ENCODE measurements at places on chromosomes 12 and 14.

GRCh38 chr12:26630546-26631027, 202.4 kb downstream of the ITPR2 start:
- H3K27me3 ChIP-seq = no peaks in the 10 kb centered on the region
- H3K27ac ChIP-seq = no peak overlapping the region
- H3K4me1 ChIP-seq = no peaks in the 10 kb centered on the region
- H3K36me3 ChIP-seq = peaks cover 27% of the 10 kb centered on the region

DNA sequence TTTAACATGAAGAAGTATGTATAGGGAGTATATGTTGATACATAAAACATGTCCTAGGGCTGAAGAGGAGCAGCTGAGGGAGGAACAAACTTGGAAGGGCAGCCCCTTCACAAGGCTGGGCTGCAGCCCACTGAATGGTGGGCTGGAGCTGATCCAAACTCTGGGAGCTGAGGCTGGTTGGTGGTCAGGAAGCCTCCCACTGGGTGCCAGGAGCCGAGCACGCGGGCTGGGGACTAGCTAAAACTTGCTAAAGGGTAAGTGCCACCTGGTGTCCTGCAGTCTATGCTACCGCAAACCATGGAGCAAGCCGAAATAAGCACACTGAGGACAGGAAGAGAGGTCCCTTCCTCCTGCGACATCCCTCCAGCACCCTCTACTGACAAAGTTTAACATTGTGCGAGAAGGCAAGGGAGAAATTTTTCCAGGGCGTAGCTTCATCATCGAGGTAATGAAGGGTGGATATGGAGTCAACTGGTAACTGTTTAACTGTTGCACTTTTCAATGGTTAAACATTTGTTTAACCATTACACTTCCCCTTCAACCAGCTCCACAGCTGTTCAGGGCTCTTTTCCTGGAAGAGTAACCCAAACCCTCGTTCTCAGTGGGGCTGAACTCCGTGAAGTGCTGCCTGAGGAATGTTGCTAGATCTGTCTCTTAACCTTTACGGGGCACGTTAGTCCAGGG, 42.2 kb downstream of the EGLN3 start:
- H3K27me3 ChIP-seq = no peaks in the 10 kb centered on the region
- no peak overlapping the region for H3K4me3 ChIP-seq

- DNase-seq = no peak
- H3K27ac ChIP-seq = no peak overlapping the region
- H3K4me3 ChIP-seq = no peak overlapping the region
Observed at GRCh38 chr12:51441583-51441982, 17.0 kb downstream of the SLC4A8 start.

GRCh38 chr12:80189241-80189640, 89.9 kb downstream of the OTOGL start:
- H3K27ac ChIP-seq = no peak overlapping the region
- H3K4me1 ChIP-seq = peaks cover 11% of the 10 kb centered on the region
- no peak for DNase-seq

DNA sequence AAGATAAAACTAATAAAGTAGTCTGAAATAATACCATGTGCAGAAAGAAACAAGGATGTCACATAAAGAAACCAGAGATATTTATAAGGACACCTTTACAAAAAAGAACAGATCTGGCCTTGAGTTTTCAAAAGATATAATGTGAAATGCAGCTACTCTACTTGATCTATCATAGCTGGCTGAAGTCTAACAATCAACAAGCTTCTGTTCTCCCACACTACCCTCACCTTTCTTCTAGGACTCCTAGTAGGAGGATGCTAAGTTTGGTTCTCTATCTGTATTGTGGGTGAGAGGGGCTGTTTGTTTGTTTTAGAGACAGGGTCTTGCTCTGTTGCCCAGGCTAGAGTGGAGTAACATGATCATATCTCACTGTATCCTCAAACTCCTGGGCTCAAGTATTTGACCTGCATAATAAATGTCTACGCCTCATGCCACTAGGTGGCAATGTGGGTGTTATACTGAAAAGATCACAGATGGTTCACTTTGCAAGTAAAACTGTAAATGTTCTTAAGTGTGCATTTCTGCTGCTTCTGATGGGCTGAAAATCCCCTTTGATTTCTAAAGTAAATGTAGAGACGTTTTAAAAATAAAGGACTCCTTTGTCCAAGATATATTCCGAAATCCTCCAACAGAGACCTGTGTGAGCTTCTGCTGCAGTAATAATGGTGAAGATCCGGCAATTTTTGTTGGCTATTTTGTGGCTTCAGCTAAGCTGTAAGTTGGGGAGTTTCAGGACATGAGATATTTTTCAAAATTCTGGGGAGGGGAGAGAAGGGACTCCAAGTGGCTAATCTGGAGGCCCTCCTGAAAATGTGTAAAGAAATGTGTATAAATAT, 269.3 kb downstream of the DAD1 start:
- DNase-seq = peak; percentile 69
- no peaks in the 10 kb centered on the region for H3K4me1 ChIP-seq
- no peaks in the 10 kb centered on the region for H3K36me3 ChIP-seq
- H3K27ac ChIP-seq = no peak overlapping the region

DNA sequence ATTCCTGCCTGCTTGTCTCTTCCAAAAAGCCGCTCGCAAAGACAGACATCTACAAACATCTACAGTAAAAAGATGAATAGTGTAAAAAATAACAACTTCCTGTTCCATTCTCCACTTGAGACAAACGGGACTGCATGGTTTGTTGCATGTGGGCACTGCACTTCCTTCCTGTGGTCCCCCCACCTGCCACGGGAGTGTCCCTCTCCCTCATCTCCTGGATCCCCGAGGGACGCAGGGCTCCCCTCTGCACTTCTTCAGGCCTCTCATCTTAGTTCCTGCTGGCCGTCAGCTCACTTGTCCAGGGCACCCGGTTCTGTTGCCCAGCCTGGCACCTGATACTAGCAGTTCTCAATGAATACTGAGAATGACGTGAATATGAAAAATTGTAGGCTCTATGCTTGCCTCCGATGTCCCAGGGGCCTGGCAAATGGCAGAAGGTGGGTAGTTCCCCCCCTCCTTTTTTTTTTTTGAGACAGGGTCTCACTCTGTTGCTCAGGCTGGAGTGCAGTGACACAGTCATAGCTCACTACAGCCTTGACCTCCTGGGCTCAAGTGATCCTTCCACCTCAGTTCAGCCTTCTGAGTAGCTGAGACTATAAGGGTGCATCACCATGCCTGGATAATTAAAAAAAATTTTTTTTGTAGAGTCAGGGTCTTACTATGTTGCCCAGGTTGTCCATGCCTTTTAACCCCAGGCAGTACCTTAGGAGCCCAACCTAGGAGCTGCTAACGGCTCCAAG, 3.5 kb upstream of the KLC1 start:
- peaks cover 46% of the 10 kb centered on the region for H3K4me1 ChIP-seq
- H3K27ac ChIP-seq = peak overlapping the region; percentile 49
- no peak overlapping the region for H3K4me3 ChIP-seq
- H3K27me3 ChIP-seq = no peaks in the 10 kb centered on the region

DNA sequence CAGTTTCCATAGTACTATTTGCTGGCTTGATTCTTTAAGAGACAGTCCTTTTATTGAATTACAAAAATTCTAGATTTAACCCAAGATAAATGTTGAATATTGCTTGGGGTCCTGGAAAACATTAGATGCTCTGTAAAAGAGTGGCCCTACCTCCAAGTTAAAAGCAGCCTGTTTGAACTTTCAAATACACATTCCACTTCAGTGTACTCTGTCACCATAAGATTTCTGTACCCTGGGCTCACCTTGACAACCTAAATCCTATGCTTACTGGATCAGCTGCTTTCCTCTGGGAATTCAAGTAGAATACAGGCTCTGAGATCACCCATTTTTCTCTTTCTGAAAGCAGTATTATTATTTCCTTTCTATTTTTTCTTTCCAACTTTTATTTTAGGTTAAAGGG, 107.7 kb upstream of the DCN start:
- no peaks in the 10 kb centered on the region for H3K27me3 ChIP-seq
- no peak overlapping the region for H3K4me3 ChIP-seq
- H3K36me3 ChIP-seq = no peaks in the 10 kb centered on the region
- H3K27ac ChIP-seq = no peak overlapping the region
- H3K4me1 ChIP-seq = no peaks in the 10 kb centered on the region

DNA sequence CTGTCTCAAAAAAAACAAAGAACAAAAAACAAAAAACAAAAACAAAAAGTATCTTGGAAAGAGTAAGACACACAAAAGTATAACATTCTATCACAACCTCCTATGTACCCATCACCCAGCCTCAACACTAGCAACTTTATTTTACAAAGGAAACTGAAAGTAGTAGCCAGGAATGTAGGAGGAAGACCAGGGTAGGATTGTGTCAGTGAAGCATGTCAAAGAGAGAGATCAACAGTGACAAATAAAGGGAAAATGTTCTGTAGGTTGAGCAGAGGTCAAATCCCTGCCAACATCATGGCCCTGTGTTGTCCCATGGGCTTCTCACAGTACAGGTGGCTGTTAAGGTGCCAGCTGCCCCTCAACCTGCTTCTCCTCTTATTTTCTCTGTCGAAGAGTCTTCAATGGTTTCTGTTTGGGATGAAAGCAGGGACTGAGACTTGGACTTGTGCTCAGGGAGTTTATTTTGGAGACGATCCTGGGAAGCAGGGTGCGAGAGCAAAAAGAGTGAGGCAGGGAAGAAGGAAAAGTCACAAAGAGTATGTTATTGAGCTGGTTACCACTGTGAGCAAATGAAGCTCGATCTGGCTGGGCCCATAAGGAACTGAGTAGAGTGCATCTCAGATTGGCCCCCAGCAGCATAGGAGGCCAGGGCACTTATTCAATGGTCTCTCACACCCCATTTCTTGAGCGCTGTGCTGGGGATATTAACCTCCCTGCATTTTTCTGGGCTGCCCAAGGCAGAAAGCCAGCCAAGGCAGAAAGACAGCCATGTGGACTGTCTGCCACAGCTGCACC, 29.4 kb upstream of the CTDSP2 start:
- H3K4me3 ChIP-seq = no peak overlapping the region
- DNase-seq = no peak
- H3K36me3 ChIP-seq = no peaks in the 10 kb centered on the region
- no peaks in the 10 kb centered on the region for H3K27me3 ChIP-seq

GRCh38 chr14:61573748-61574513, 121.4 kb upstream of the HIF1A start:
- no peaks in the 10 kb centered on the region for H3K36me3 ChIP-seq
- no peak overlapping the region for H3K27ac ChIP-seq
- no peaks in the 10 kb centered on the region for H3K27me3 ChIP-seq
- DNase-seq = no peak
- peaks cover 15% of the 10 kb centered on the region for H3K4me1 ChIP-seq

- H3K4me3 ChIP-seq = no peak overlapping the region
- H3K36me3 ChIP-seq = peaks cover 56% of the 10 kb centered on the region
- DNase-seq = no peak
- H3K4me1 ChIP-seq = peaks cover 1% of the 10 kb centered on the region
- H3K27ac ChIP-seq = no peak overlapping the region
Observed at GRCh38 chr14:96385385-96385784, 6.5 kb upstream of the AK7 start.

Data from stomach (tissue), 19 donors.